AG04450 (cell line): ENCODE measurements at places on chromosomes 7 and 10. TPM values are rescaled to one million over a fixed set of nuclear protein-coding genes. Genes with fewer than 3 reads are reported as not detected.
A peak's percentile ranks its signal among the peaks of the same experiment; 100 is the strongest.

GRCh38 chr10:13913897-13914296 is 327.1 kb downstream of the PRPF18 start:
- no peak for DNase-seq

DNA sequence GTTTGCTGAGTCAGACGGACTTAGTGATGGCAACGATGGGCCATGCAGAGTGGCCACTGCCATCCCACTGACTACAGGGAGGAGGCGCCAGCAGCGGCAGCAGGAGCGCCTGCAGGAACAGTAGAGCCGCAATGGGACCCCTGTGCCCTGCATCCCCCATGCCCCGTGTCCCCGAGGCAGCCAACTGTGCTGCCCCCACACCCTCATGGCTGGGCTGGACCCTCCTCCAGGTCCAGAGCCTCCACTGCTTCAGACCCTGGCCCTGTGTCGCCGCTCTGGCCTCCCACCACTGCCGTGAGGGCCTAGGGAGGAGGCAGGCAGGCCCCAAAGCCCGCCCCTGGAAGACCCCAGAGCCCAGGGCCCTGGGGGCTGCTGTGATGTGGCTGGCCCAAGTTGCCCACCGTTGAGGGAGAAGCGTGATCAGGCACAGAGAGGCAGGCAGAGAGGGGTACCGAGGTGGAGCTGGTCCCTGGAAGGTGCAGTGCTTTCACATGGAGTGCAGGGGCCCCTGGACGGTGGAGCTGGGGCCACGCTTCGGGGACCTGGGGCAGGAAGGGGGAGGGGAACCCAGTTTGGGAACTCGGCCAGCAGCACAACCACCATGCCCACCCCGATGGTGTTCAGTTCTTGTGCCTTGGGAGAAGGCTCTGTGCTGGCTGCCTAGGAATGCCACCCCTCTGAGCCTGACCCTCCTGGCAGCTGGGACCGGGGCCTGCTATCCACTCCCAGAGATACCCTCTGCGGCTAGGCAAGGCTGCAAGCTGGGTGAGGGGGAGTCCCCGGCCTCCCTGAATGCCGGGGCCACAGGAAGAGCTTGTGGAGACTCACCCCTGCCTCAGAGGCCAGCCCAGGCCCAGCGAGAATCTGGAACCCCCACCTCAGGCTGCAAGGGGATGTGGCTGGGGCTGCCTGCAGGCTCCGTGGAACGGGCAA is 32.6 kb downstream of the DKK1 start:
- no peak for DNase-seq

- peak; percentile 6 for DNase-seq
Observed at GRCh38 chr7:75638594-75639070, 100.1 kb downstream of the HIP1 start.

DNA sequence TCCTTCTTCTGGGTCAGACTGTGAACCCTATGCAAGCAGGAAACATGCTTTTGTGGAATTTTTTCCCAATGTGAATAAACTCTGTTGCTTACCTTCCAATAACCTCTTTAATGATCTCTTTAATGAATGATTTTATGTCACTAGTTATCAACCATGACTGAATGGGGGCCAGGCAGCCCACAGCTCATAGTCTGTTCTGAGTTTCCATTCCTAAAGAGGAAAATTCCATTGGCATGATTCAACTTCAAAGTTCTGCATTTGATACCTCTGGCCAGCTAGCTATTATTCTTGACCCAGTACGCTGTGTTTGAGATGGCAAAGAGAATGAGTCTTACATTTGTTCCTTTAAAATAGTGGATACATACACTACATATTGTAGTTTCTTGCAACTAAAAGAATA is 867.8 kb upstream of the CELF2 start:
- no peak for DNase-seq

OR2A1 gene
- polyA plus RNA-seq, result not detected in 2 replicates

TAS2R5 gene
- polyA plus RNA-seq, result 0.38 and 0.81 TPM in 2 replicates

GRCh38 chr10:125398270-125398669 is 237.9 kb upstream of the CTBP2 start:
- no peak for DNase-seq

- no peak for DNase-seq
Observed at GRCh38 chr10:76430061-76430645, 998.7 kb downstream of the LRMDA start.

- no peak for DNase-seq
Observed at GRCh38 chr7:76232698-76233097, 31.0 kb downstream of the SRRM3 start.

UCMA gene
- polyA plus RNA-seq, result not detected in 2 replicates

GRCh38 chr10:9577746-9578145 is 1439.9 kb upstream of the CELF2 start:
- no peak for DNase-seq

GRCh38 chr7:79786187-79786586 is 332.7 kb upstream of the MAGI2 start:
- no peak for DNase-seq

GRCh38 chr7:35286986-35287385 is 33.1 kb upstream of the TBX20 start:
- DNase-seq, result no peak

- no peak for DNase-seq
Observed at GRCh38 chr7:75983471-75984129, 10.8 kb downstream of the TMEM120A start.
